ENCODE measurements at places on chromosomes 4 and X.

DNA sequence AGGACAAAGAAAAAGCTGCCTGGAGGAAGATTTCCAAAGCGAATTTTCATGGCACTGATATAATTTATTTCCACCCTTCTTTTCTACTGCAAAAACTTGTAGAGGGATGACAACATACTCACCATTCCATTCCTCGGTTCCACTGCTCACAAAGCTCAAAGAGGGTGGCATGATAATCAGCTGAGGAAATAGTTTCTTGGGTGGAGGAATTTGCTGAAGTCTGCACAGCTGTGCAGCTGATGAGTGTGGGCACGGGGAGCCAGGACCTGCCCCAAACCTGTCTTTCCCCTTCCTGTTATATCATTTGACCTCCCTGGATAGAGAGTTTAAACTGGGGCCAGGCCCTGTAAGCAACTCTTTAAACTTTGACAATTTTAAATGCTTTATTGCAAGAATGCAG, 160.6 kb downstream of the PACRGL start:
- DNase-seq: no peak

DNA sequence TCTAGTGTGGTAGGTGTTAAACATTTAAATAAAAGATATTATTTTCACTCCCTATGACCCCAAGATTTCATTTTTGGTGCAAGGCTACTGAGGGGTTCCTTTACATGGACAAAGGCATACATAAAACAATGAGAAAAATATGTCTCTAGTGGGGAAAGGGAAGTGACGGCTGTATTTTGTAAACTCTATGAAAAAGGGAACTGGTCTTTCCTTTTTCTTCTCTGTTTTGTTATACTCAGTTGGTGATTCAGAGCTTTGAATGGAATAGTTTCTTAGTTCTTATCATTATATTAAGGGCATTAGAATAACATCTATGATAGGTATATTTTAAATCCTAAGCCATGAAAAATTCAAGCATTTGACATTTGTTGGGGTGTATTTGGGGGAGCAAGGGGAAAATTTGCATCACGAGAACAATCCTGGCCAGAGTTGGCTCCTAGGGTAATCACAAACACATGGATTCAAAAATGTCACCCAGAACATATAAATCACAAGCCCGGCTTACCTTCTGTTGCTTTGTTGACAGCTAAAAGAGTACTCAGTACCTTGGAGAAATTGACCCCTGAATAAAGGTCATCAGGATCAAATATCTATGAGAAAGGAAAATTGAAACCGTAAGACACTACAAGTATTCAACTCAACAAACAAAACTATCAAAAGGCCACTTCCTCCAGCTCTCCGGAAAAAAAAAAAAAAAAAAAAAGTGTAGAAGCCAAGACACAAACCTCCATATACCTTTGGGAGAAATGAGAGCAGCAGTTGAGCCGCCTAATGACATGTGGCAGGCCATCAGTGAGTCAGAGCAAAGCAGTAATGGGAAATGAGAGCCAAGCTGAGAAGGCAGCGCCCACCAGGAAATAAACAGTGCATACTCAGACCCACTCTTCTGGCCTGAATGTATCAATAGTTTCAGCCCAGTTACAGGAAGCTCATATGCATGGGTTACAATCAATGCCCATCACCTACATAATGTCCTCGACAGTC, 33.4 kb downstream of the ARHGEF6 start:
- no peak for DNase-seq

- DNase-seq: no peak
Observed at GRCh38 chrX:110159865-110160264, 157.0 kb downstream of the TMEM164 start.

GRCh38 chrX:64850371-64851082, 125.7 kb downstream of the ZC4H2 start:
- peak; percentile 16 for DNase-seq

GRCh38 chr4:24745172-24745895, 50.0 kb upstream of the SOD3 start:
- no peak for DNase-seq
